ENCODE measurements at places on chromosomes 2 and 18.

DNA sequence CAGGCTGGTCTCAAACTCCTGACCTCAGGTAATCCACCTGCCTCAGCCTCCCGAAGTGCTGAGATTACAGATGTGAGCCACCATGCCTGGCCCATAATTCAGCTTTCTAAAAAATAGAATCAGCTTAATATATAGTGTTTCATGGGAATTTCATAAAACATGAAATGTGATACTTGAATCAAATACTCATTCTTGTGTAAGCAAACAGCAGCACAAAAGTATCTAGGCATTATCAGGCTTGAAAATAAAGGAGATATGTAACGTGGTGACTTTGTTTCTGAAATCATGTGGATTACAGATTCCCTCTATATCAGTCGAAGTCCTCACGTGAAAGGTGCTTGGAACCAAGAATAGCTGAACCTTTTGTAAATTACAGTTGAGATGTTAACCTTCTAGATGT lies 229.1 kb downstream of the FHOD3 start:
- no peak for DNase-seq

DNA sequence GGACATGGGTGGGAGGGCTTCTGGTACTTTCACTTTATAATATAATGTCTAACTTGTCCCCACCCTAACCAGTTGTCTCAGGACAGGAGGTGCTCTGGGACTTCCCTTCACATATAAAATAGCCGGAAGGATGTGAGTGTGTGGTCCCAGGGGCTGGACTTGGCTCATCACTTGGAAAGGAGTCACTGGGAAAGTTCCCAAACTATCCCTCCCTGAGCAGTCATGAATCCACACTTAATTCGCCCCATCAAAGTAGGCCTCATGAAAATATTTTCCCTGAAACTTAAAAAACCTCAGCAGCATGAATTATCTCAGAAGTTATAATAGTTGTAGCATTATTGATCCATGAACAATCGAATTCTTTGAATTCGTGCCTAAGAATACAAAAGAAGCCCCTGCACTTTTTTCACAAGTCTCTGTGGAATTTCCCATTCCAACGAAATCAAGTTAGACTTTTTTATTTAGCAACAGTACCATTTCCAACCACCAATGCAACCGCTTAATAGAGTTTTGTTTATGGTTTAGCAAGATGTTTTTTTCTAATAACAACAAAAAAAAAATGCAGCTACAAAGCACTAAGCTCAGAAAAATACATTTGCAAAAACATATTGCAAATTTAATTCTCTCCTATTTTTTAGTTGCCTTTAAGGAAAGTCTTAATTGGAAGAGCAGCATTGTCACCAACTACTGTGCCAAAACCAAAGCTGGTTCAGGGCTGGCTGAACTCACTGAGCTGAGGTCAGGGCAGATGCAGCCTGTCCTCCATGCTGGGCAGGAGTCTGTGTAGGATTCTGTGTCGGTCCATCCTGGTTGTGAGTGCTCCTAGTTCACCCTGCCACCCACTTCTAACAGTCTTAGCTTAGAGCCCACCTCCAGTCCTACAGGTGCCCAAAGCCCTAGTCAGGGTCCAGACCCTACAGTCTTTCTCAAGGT lies 68.8 kb upstream of the SPTBN1 start:
- DNase-seq = no peak

- peak; percentile 52 for DNase-seq
Observed at GRCh38 chr2:60391649-60392375, 161.6 kb downstream of the BCL11A start.

DNA sequence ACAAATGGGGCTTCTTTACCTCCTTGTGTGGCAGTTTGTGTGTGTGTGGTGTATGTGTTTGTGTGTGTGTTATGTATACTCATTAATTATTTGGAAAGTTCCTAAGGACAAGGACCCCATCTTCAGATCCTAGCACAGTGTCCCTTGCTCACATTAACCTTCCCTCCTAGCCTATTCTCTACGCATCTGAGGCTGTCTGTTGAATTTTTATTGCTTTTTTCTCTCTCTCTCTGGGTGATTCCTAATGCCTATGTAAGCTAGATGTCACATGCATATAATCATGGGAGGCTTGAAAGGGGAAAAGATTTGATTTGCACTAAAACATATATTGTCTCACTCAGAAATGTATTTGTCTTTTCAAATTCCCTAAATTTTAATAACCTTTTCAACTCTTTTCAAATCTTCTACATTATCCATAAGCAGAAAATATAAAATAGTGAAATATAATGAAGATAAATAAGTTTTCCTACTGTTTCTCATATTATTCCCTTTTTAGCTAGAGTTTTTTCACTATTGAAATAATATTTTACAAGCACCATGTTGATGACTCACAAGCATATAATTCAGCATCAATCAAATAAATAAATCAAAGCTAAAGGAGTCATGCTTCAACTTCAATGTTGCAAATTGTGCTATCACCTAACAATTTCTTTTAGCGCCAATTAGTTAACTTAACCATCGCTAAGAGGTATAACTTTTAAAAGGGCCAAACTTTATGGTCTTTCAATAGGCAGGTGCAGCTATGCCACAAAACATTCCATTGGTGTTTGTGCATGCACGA lies 199.0 kb upstream of the ERBB4 start:
- no peak for DNase-seq

GRCh38 chr2:63058921-63059792 lies 8.5 kb downstream of the OTX1 start:
- no peak for DNase-seq

DNA sequence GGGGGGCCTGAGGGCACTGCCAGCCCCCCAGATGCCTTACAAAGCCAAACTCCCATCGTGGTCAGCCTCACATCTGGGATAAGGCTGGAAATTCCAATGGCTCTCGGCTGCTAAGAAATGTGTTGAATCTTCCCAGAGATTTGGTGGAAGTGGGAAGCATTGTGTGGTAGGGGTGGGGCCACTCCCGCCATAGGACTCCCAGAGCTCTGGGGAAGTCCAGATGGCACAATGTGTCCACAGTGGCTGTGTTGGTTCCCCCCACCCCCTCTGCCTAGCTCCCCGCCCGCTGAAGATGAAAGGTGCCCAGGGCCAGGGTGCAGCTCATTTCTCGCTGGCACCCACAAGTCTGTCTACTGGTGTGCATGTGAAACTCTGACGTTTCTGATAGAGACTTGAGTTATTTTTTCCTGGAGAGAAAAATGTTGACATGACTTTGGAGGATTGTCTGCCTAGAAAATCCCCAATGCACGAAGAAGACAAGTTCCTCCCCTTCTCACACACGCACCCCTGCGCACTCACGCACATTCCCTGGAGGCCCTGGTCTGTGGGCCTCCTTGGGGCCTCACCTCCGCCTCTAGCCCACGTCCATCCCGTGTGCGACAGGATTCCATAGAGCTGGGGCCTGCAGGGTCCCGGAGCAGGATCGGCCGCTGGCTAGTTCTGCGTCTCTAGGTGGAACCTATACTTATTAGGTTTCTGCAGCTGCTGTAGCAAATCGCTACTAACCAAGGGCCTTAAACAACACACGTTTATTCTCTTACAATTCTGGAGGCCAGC lies 199.1 kb downstream of the ZFP36L2 start:
- peak; percentile 70 for DNase-seq

DNA sequence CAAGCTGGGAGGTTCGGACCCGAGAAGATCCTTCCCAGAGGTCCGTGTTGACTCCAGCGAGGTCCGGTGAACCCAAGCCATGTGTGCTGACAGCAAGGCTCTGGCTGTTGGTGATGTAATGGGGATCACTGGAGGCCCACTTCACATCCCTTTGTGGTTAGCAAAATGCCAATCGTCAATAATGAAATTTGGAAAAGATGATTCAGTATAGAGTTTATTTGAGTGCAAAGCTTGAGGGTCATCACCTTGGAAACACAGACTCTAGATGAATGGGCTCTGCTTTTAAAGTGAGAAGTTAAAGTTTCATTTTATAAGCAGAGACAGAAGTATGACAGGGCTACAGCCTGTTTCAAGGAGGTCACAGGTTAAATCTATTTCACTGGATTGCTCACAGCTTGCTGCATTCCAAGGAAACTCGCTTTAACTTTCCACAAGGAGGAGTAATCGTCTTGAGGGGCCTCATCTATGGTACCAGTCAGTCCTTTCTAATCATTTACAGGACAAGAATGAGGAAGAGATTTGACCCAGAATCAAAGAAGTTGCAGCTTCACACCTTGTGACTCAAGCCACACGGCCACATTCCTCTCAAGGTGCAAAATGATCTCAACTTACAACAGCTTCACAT lies 140.5 kb downstream of the TPO start:
- peak; percentile 17 for DNase-seq

DNA sequence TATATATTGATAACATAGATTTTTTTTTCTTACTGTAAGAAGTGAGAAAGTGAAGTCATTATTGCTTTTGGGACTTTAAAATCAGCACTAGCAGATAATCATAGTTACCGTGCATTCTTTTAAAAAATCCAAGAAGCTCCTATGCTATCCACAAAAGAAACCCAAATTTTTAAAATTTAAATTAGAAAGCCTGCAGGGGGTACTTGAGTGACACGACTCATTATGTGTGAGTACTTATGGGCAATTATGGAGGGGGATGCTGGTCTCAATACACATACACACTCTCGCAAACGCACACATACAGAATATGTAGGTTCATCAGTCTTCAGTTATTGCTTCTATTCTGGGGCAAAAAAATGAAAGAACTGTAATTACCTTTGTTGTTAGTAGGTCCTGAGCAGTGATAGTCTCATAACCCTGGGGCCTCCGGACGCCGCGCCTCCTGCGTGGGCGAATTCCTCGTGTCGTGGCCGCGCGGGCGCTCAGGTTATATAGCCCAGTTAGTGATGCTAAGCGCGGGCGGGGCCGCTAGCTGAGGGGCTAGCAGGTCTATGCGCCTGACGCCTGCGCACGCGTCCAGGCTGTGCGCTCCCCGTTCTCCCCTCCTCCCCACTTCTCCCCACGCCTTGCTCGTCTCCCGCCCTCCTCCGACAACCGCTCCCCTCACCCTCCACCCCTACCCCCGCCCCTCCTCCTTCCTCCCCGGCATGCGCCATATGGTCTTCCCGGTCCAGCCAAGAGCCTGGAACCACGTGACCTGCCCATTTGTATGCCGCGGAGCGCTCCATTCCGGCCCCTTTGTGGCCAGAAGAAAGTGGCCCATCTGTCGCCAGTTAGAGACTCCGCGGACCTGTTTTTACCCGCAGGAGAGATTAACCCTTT lies at the start of gene NEUROD1:
Gene NEUROD1 (minus strand): TSS at position 463 of the 882 bp plus-strand sequence. CDS start 1,657 bp downstream, outside the sequence.
- DNase-seq = peak; percentile 15

DNA sequence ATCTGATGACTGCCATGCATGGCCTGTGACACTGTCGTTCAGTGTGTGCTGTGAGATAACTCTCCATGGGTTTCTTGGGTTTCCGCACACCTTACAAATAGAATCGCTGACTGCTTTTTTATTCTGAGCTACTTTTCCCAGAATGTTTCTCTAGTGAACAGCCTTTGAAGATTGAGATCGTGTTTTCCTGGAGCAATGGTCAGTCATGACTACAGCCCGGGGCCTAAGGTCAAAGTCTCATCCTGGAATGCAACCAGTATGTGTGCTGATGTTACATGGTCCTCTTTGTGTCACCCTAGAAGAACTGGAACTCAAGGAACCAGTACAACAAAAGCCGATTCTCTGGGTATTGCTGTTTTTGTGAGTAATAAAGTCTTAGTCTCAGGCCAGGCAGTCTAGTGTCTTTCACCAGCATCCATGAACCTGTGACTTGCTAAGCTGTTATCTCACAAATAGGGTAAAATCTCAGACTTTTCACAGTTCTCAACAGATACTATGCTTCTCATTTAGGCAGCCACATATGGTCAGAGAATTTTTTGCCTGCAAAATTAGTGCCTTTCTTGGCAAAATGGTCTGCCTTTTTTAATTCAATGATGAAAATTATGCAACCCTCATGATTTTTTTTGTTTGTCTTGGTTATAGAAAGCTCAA lies 124.9 kb upstream of the PIEZO2 start:
- DNase-seq = no peak
